ENCODE measurements at places on chromosomes 1 and 21.

DNA sequence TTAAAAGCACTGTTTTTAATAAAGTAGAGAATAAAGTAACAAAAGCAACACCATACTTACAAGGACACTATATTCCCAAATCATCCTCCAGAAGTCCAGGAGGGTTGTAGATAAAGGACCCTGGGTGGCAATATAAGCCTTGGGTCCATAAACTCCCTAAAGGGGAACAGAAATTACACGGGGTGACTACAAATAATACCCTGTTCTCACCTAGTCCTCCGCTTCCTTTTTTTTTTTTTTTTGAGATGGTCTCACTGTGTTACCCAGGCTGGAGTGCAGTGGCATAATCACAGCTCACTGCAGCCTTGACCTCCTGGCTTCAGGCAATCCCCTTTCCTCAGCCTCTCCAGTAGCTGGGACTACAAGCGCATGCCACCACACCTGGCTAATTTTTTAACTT lies 13.1 kb downstream of the PTPN22 start:
- no peak for DNase-seq

- DNase-seq: no peak
These were observed 61.3 kb downstream of the LBR start for GRCh38 chr1:225366552-225366951.

GRCh38 chr1:83028467-83028866 lies 970.5 kb downstream of the TTLL7 start:
- DNase-seq: no peak

DNA sequence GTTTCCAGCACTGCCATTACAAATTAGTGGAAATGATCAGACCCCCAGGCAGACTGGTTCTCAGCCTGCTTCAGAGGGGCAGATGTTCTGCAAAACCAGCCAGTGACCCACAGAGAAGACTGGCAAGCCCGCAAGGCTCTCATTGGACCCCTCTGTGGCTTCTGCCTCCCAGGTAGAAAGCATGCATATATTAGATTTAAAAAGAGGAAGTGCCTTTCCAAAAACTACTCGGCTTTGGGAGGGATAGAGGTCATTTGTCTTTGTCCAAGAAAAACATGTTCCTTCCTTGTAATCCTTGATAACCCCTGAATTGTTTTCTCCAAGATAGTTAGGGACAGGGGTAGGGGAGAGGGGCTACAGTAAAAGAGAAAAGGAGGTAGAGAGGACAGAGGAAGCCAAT lies 11.8 kb downstream of the HIVEP3 start:
- no peak for DNase-seq

DNA sequence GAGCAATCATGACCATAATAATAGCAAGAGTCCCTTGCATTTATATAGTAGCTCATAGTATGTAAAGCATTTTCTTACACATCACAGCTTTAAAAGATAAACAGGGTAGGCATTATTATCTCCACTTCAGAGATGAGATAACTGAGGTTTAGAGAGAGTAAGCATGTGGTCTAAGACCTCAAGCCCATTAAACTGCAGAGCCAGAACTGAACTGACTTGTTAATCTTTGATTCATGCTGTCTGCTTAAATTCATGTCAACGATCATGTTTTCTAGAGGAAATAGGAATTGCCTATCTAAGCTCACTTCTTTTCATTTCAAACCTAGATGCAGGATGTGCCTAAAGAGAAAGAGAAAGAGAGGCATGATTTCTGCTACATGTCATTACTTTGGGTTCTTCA lies 524.8 kb downstream of the PTPRC start:
- no peak for DNase-seq

GRCh38 chr1:18385239-18385790 lies 95.4 kb upstream of the KLHDC7A start:
- DNase-seq: no peak

DNA sequence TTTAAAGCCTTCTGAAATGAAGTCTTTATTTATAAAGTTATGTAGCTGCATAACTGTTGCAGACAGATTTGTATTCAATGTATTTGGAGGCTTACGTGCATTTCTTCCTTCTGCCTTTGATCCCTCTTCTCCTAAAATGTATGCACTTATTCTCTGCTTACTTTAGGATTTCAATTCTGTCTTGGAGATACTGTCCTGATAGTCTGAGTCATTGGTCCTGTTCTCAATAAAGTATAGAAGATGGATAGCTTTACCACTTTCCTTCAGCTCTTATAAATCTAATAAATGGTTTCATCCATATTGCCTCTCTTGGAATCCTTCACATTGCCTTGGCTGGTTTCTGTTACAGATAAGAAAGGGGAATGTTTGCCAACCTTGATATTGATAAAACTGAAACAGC lies 430.1 kb upstream of the CAMK1G start:
- no peak for DNase-seq

DNA sequence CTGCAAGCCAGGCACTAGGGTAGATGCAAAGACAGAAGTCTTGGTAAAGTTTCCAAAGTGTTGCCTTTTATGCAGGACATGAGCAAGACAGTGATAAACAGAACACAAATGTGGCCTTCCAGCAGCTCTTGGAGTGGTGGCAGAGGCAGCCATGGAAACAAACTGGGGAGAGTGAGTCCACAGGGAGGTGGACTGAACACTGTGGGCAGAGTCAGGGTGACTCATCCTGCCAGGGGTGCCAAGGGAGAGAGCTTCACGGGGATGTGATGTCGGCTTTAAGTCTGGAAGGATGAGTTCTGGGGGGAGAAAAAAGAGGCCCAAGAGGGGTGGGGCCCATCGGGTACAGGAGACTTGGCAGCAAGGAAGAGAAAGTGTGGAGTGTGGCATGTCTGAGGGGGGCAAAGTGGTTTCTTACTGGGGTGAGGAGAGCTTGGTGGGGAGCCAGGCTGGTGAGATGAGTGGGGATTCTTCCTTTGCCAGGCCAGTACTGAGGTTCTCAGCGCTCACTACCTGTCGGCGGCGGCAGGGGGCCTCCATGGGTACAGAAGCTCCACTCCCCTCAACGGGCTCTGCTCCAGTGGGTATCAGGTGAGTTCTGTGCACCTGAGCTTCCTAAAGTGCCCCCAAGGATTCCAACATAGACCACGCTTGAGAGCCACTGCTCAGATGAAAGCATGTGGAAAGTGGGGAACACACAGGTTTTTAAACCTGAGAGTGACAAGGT lies 41.8 kb downstream of the KIAA0040 start:
- no peak for DNase-seq
